ENCODE measurements at places on chromosomes 3 and 15.

GRCh38 chr3:159884661-159885402 lies 103.8 kb upstream of the IL12A start:
- DNase-seq: peak; percentile 16

GRCh38 chr15:35746121-35746520 lies 200.2 kb upstream of the DPH6 start:
- DNase-seq: no peak

DNA sequence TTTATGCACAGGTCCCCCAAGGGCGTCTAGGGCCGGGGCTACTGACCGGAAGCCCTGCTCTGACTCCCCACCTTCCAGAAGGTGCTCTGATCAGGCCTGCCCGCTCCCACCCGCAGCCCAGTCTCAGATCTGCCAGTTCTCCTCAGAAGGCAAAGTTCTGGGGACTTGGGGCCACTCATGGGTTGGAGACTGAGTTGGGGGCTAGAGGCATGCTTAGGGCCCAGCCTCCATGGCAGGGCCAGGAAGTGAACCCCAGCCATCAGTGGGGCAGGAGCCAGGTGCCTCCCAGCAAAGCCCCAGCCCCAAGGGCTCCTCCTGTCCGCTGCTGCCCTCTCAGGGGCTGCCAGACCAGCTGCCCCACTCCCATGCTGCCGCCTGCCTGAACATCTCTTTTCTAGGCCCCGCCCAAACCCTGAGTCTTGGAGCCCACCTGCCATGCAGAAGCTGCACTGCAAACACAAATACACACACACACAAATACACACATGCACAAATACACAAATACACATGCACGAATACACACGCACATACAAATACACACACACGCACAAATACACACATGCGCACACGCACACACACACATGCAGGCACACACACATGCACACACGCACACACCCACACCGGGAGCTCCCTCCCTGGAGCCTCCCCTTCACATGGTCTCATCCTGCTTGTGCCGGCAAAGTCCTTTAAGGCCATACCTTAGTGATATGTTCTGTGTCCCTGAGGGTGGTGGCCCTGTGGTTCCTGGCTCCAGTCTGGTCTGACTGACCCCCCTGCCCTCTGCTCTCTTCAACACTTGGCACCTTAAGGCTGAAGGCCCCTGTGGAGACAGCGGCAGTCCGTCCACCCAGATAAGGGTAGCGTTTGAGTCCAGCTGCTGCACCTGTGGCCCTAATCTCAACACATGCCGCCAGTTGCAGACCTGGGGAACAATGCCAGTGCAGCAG lies 59.2 kb upstream of the KLF13 start:
- DNase-seq: no peak

GRCh38 chr3:66692042-66692765 lies 191.4 kb upstream of the LRIG1 start:
- DNase-seq: no peak

GRCh38 chr15:88178631-88179030 lies 77.9 kb downstream of the NTRK3 start:
- DNase-seq: no peak

DNA sequence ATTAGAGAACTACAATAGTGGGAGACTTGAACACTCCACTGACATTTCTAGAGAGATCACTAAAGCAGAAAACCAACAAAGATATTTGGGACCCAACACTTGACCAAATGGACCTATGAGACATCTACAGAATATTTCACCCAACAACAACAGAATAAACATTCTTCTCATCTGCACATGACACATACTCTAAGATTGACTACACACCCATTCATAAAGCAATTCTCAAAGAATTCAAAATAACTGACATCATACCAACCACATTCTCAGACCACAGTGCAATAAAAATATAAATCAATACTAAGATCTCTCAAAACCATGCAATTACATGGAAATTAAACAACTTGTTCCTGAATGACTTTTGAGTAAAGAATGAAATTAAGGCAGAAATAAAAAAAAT lies 473.7 kb downstream of the LPP start:
- no peak for DNase-seq

DNA sequence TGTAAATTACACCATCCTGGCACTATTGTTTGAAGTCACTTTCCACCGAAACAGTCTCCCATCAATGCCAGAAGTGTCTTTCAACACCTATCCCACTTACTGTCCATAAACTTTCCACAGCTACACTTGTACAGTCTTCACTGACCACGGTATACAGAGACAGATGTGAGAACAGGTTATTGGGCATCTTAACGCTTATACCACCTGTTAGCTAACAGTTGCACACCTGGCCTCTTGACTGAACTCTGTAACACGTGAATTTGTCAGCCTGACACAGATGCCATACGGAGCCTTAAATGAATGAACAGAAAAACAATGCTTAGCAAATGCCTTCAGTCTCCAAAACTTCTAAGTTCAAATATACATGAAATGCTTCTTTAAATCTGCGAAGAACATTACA lies 440.5 kb downstream of the SHQ1 start:
- DNase-seq: no peak

DNA sequence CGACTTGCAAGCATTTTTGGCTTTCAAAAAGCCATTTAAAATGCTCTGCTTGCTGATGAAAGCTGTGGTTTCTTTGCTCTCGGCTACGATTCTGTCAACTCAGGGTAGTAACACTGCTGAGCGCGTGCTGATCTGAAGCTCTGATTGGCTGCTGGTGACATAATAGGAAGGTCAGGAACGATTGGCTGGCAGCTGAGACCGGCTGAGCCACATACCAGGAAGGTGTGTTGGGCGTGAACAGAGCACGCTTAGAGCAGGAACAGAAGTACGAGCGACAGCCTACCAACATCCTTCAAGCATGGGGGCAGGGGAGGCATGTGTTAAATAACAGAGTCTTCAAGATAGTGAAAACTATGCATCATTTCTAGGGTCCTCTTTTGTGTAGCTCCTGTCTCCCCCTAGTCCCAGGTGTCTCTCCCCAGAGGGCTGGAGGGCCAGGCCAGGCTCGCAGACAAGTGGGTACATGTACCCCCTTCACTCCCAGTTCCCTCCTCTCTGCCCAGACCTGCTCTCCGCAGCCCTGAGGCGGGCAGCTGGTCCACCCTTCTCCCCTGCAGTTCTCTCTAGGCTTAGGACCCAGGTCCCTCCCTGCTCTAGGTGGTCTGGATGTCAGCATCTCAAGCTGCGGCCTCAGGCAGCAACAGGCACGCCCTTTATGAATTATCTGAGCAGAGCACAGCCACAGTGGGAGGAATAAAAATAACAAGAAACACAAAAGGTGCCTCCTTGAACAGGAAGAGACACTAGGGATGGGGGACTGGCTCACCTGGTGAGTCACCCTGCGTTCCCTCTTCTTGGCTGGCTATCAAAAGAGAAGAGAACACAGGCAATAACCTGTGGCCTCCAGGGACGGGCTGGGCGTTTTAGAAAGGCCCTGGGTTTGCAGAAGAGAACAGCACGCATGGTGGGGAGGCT lies 76.0 kb downstream of the TAMM41 start:
- DNase-seq: no peak

DNA sequence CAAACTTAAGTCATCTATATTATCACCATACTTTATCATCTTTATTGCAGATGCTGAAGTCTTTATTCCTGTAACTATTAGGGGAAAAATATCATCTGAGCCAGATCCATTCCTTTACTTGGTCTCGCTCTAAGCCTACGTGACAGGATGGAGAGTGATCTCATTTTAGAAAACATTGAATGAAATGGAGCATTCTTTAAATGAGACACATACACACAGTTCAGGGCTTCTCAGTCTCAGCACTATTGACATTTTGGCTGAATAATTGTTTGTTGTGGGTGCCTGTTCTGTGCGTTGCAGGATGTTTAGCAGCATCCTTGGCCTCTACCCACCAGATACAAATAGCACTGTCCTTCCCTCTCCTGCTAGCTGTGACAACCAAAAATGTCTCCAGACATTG lies 36.2 kb upstream of the PROK2 start:
- no peak for DNase-seq

All from KG1 (cell line).